ENCODE measurements at places on chromosomes 11 and 22.

DNA sequence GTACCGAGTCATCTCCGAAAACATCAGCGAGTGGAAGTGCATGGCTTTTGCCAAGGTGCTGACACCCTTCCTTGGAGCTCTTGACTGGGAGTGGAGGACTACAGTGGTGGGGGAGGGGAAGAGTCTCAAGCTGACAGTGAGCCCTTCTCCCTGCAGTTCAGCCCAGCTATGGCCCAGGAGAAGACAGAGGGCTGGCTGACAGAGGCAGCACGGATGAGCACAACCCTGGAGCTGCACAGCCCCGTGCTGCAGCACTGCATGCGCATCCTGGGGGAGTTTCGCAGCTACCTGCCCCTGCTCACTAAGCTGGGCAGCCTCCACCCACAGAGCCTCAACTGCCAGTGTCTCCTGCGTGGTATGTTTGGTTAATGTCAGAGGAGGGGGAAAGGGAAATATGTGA, 41.4 kb downstream of the DNHD1 start:
- DNase-seq: no peak

- no peak for DNase-seq
Measured at GRCh38 chr22:39238561-39238960, 6.2 kb downstream of the PDGFB start.

- no peak for DNase-seq
Measured at GRCh38 chr11:33320016-33320813, 63.0 kb downstream of the HIPK3 start.

- no peak for DNase-seq
Measured at GRCh38 chr11:110958216-110958615, 246.0 kb upstream of the ARHGAP20 start.

DNA sequence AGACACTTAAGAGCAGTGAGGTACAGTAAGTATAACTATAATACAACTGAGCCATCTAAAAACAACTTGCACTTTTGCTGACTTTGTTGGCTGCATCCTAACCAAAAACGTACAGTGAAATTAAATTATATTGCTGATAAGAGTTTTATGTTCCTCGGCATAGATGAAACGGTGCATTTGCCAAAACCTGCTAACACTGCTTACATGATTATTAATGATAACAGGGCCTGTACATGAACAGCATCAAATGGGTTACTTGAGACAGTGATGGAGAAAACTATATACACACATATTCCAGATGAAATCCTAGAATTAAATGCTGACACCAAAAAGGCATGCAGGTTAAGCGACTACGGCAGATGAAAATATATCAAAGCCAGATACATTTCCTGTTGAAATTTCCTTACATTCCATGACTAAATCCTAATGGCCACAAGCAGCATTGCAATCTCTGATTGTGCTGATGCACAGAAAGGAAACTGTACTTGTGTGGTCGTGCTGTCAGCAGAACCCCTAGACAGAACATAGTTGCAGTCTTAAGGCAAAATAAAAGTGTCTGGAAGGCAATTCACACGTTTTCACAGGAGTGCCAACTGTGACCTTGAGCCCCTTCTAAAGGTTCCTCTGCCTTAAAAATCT, 143.9 kb downstream of the CADM1 start:
- no peak for DNase-seq

Measured in stimulated activated CD8-positive, alpha-beta memory T cell treated with anti-CD3 and anti-CD28 coated beads, Interleukin-4, amount 100 ng/mL, for 4 hours (primary cell).